Sigmoid colon (tissue), 7 donors: ENCODE measurements at places on chromosomes 5 and 9. TPM values are rescaled to one million over a fixed set of nuclear protein-coding genes. Genes with fewer than 3 reads are reported as not detected.

GRCh38 chr5:72151646-72152045 is 44.4 kb downstream of the MAP1B start:
- DNase-seq: no peak

DNA sequence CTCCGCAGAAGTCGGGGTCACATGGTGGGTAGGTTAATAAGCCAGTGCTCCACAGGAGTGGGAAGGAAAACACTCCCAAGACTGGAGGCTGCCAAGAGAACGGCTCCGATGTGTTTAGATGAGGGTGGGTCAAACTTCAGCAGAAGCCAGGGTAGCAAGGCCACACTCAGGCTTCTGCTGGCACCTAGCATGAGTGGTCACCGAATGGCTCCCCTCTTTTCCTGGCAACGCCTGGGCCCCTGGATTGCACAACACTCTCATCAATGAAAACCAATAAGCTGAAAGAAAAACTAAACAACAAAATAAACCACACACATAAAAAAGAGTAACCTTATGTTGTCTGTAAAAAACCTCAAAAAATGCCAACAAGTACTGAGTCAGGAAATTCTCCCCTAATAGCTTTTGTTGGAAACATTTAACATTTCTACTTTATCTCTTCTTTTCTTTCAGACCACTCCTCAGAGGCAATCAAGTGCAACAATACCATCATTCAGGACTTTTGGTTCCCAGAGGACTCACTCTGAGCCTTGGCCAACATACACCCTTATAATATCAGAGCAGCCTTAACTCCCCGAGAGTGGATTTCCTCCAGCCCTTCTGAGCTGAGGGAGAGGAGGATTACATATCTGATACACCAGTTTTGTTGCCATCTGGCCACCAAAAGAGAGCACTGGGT is 279.9 kb downstream of the ENC1 start:
- DNase-seq: no peak

GRCh38 chr9:70144131-70144503 is 100.5 kb downstream of the MAMDC2 start:
- no peak for DNase-seq

- no peak for DNase-seq
Observed at GRCh38 chr5:52893105-52893504, 96.0 kb upstream of the ITGA2 start.

DNA sequence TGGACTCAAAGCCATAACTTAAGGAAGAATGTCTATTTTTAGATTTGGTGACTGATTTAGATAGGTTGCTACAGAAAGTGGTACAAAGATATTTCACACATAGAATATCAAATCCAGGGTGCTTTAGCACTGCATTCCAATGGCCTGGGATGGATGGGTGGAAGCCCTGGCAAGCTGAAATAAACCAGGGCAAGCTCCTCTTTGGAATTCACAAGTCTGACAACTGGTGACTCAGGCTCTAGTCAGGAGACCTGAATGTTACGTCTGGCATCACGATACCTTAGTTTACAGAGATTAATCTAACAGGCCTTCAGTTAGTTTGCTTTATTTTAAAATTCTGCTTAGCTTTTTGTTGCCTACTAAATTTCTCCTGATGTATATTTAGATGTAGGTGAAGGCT is 144.0 kb downstream of the TMC1 start:
- no peak for DNase-seq

GRCh38 chr9:15482146-15482545 is 28.6 kb downstream of the PSIP1 start:
- DNase-seq: no peak

GRCh38 chr5:125551246-125551645 is 804.8 kb upstream of the ZNF608 start:
- DNase-seq: no peak

GRCh38 chr9:37977851-37978480 is 74.0 kb upstream of the SLC25A51 start:
- DNase-seq: no peak

GRCh38 chr5:76365561-76365960 is 37.5 kb upstream of the IQGAP2 start:
- DNase-seq: no peak

DNA sequence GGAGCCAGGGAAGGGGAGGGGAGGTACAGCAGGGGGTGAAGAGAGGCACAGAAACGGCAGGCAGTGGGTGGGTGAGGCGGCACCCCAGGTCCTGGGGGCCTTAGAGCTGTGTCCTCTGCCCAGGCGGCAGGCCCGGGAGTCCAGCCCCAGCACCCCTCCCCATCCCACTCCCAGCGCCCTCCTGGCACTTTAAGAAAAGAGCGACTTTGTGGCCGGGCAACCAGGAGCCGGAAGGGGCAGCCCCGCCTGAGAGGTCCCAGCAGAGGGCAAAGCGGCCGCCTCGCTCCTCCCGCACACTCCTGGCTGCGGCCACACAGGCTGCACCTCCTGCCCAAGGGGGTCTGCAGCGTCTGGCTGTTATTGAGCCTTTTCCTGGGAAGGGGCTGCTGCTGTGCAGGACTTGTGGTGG is 42.6 kb downstream of the NACC2 start:
- DNase-seq: peak; percentile 74

DNA sequence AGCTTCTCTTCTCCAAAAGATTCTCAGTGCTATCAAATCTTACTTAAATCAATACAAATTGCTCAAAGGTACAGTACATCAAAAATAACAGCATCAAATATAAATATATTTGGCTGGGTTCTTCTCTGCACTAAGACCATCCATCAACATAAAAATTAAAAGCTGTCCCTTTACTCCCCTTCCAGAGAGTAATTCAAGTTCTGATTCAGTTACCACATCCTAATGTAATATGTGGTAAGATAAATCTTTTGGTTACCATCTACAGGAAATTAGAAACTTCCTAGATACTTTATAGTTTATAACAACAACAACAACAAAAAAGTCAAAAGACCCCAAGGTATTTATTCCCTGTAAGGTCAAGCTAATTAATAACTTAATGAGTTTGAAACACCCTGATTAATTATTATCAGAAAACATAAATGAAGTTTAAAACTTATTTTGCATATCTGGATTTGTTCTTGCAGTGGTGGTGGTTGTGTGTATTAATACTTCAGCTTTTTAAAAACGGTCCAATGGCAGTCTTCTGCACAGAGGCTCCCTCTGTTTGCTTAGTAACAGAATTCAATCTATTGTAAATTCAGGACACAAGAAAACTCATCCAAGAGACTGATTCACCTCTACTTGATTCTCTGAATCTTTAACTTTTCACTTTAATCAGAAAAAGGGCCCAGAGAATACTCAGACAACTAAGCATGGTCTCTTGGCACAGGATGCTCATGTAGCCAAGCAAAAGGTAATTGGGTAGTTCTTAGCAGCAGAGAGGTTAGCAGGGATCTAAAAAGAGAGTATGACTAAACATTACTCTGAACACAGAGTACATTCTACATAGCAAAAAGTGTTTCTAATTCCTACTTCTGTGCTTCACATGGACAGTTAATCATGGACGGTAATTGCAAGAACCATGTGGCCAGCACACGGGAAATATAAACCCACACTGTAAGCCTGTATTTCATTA is 20.1 kb downstream of the DIAPH1 start:
- DNase-seq: no peak

DNA sequence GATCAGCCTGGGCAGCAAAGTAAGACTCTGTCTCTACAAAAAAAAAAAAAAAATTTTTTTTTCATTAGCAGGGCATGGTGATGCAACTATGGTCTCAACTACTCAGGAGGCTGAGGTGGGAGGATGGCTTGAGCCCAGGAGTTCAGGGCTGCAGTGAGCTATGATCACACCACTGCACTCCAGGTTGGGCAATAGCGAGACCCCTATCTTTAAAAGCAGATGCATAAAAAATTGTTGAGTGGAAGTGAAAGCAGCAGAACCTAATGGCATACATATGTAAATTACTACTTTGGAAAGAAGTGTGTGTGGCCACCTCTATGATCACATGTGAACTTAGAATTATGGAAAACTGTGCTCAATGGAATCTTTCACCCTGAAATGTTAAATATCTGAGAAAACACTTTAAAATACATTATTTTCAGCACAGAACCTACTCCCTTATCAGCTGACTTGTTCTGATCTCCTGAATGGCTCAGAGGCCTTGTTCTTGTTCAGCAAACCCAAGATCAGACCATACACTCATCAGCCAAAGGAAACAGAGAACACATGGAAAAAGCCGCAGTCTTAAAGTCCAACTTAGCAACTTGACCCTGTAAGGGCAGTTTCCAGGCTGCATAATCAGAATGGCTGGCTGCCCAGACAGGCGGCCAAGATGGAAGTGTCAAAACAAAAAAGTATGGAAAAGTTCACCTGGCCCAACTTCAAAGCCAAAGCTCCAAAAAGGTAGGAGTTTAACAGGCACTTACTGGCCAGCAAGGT is 56.5 kb downstream of the SIL1 start:
- DNase-seq: peak; percentile 85

- peak; percentile 8 for DNase-seq
Observed at GRCh38 chr5:4212071-4212739, 616.6 kb downstream of the IRX1 start.

DNA sequence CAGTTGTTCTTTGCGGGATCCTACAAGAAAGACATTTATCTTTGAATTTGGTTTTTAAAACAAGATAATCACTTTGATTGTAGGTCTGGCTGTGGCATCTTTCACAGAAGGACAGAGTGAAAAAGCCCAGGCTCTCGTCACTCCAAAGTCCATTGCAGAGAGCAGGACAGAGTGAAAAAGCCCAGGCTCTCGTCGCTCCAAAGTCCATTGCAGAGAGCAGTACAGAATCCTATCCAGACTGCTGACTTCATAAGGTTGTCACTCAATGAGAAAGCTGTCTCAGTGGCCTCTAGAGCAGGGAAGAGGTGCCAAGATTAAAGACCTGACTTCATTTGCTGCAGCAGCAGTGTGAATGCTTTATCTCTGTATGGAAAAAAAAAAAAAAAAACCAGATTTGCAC is 16.3 kb upstream of the GPX8 start:
- no peak for DNase-seq

DNA sequence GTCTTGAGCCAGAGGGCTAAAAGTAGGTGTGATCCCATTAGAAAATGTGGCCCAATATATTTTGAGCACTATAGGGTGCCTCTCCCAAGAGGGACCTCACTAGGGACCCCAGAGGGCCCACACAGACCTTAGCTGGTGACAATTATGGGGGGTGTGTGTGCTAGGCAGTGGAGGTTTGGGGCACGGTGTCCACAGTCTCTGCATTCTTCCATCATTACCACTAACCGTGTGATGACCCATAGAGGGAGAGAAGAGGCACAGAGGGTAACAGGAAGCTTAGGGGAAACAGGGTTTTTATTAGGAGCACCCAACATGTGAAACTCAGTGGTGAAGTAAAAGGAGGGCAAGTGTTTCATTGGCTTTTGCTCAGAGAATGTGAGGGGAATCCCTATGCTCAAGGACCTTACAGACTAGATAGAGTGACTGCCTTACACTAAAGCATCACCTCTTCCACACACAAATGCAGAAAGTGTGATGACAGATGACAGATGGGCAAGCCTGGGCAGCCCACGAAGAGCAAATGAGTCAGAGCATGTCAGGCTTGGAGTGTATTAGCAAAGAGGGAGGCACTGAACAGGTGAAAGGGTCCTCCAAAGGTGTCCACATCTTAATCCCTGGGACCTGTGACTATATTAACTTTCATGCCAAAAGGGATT is 2.5 kb upstream of the ACTL7A start:
- no peak for DNase-seq

DNA sequence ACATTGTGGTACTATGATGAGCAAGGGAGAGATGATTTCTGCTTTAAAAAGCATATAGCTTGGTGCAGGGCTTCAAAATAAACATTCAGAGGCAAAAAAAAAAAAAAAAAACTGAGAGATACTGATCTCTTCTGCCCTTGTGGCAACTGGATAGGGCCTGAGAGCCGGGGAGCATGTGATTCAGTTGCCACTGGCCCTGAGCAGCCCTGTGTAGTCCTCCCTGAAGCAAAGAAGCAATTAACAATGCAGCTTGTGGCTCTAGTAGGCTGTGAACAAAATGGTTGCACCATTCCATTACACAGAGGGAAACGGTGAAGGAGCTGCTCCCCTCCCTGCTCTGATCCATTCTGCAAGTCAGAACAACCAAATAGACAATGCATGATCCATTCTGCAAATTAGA is 347.5 kb upstream of the DAB2 start:
- DNase-seq: no peak

DNA sequence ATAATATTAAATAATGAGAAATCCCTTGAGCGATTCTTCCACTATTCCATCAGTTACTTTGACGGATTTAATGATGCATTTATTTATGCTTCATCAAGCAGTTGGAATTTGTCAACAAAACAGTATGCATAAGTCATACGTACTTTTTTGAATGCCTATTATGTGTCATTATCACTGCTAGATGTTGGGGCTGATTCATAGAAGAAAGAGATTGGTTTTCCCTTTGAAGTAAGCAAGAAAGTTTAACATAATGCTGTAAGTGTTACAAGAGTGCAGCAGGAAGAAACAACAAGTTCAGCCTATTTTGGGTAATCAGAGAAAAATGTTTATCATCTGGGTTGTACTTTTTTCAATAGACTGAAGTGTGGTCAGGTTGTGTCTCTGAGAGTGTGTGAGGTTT is 121.2 kb upstream of the RANBP3L start:
- no peak for DNase-seq

GRCh38 chr5:97167435-97167834 is 15.6 kb downstream of the RIOK2 start:
- DNase-seq: no peak

DNA sequence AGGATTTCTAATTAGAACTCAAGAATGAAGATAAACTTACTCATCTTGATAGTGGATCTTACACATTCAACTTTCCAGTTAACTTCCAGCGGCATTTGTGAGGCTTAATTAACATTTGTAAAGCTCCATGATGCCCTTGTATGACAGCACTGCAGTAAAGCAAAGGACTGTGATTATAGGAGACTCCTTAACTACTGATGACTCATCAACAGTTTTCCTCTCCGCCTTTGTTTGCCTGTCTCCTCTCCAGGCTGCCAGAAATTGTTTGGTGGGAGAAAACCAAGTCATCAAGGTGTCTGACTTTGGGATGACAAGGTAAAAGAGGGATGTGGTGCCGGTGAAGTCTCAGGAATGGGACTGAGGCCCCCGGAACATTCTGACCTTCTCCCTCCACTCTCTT is 20.4 kb upstream of the CYFIP2 start:
- no peak for DNase-seq

- no peak for DNase-seq
Observed at GRCh38 chr5:135829179-135829578, 5.3 kb upstream of the SLC25A48 start.

DNA sequence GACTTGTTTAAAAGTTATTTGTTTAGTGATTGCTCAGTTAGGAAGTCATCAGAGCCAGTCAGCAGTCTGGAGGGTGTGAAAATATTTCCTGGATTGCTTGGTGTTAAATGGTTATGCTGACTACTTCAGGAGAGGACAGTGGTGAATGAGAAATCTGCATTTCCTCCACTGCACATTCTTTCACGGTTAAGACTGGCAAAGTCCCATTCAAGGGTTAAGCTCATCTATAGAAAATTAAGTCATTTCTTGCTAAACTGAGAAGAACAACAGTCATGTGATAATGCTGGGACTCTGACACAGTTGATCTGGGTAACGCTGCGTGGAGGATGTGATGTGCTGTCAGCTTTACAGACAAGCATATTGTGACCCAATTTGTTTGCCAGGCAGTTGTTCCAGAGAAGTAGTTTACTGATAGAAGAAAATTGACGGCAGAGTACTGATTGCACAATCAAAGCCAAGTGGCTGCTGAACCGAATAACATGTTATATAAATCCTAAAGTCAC is 80.4 kb downstream of the GRAMD2B start:
- DNase-seq: peak; percentile 77

The ABITRAM gene
- total RNA-seq: 12.5 TPM

The SPARC gene
- 401 TPM for total RNA-seq

The PLCXD3 gene
- 1.9 TPM for total RNA-seq

The C5orf34 gene
- 2.1 TPM for total RNA-seq
